Activated T-helper 9 cell treated with anti-CD3 and anti-CD28 coated beads, Interleukin-2, amount 50 U/mL, for 16 hours (primary cell): ENCODE measurements at places on chromosomes 5 and 9.

DNA sequence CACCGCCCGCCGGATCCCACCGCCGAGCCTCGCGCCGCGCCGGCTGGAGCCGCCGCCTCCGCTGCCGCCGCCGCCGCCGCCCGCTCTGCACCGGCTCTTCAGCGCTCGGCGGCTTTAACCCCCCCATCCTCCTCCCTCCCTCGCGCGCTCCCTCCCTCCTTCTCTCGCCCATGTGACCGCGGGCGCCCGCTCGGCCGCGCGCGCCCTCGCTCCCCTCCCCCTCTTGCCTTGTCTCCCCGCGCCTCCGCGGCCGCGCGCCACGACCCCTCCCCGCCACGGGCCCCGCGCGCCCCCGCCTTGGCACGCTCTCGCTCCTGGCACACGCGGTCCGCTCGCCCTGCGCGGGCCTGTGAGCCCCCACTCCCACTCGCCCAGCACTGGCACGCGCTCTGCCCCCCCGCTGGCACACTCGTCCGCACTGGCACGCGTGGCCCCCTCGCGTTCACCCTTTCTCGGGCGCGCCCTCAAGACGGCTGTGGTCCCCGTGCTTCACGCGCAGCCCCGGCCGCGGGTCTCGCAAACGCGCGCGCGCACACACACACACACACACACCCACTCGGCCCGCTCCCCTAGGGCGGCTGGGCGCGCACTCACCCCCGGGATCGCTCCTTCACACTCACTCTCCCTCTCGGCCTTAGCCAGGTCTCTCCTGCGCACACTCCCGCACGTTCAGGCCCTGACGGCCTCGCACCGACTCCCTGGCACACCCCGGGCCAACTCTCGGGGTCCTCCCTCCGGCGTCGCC lies at the start of gene CNTFR:
Gene CNTFR, minus strand, starts transcription at position 89 of the 745 bp plus-strand sequence. CDS start 20,743 bp downstream, outside the sequence.
- no peak for DNase-seq

- DNase-seq: no peak
Observed at GRCh38 chr5:77636641-77637169, 1.8 kb downstream of the OTP start.

DNA sequence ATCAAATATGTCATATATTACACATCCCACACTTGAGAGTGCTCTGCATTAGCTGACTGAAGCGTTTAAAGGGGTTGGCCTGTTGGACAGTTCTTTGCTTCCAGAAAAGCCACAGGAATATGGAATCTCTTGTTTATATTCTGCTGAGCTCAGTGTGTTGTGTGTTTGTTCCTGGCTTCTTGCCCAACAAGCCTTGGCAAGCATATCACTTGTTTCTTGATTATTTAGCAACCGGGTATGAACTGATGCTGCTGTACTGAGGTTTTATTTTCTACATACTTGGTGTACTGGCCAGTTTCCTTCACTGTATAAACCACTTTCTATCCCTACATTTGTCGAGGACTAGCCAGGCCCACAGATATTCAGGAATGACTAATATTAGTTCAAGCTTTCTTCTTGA lies 378.9 kb downstream of the KCTD16 start:
- no peak for DNase-seq

GRCh38 chr5:116935561-116936162 lies 361.0 kb upstream of the SEMA6A start:
- no peak for DNase-seq

GRCh38 chr9:35517131-35517530 lies 27.2 kb downstream of the RUSC2 start:
- no peak for DNase-seq

DNA sequence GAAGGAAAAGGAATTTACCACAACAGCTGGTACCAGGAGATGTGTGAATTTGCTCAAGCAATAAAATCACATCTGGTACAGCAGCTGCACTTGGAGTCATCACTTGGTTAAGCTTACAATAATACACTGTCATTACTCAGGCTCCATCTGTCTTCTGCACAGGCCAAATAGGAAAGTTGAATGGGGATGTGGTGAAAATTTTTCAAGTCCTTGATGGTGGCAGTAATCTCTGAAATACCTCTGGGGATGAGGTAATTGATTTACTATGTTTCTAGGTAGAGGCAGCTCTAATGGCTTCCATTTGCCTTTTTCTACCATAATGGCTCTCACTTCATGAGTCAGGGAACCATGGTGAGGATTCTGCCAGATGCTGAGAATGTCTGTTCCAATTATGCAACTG lies 206.8 kb upstream of the ATP10B start:
- no peak for DNase-seq
